ENCODE measurements at places on chromosomes 16 and 17.

DNA sequence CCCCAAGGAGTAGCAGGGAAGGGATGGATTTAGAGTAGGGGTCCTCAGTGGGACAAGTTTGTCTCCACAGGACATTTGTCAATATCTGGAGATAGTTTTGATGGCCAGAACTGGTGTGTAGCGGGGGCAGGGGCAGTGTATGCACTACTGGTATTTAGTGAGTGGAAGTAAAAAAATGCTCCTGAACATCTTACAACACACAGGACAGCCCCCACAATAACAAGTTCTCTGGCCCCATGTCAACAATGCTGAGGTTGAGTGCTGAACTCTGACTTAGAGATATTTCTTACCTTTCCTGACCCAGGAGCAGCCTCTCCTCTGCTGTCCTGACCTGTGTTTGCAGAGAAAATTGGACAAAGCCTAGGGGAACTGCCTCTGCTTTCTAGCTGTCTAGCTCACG lies 365.8 kb downstream of the HAPSTR1 start:
- DNase-seq: no peak

GRCh38 chr16:56734429-56734828 lies 4.5 kb downstream of the NUP93 start:
- no peak for DNase-seq

DNA sequence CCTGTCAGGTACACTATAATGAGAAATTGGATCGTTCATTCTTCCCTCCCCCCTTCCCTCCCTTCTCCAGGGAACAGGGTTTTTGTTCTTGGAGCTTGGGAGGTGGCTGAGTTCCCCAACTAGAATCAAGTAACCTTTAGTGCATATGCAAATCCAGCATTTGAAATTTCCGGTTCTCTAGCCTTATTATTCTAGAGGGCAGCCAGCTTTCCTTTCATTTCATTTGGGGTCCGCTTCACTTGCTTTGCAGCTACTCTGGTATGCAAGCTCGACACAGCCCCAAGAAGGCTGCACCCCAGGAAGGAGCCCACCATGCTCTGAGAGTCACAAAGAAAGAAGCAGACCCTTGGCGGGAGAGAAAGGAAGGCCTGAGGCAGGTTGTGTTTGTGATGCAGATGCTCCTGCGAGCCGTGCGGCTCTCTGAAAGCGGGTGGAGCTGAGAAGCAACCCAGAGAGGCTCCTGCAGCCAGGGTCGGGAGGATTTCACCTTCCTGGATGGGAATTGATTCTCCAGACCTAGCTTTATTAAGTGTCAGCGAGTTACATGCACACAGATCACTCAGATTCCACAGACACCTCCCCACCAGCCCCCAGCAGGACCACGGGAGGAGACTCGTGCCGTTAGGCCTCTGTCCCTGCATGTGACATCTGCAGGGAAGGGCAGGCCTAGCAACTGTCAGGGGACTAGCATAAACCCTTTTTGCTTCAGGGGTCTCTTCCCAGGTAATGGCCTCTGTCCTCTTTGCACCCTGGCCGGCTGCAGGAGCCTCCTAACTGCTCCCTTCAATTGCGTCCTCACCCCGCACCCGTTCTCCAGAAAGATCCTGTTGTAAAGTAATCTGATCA lies 34.5 kb downstream of the PMM2 start:
- no peak for DNase-seq

GRCh38 chr17:60472449-60472848 lies 50.2 kb downstream of the CHCT1 start:
- no peak for DNase-seq

DNA sequence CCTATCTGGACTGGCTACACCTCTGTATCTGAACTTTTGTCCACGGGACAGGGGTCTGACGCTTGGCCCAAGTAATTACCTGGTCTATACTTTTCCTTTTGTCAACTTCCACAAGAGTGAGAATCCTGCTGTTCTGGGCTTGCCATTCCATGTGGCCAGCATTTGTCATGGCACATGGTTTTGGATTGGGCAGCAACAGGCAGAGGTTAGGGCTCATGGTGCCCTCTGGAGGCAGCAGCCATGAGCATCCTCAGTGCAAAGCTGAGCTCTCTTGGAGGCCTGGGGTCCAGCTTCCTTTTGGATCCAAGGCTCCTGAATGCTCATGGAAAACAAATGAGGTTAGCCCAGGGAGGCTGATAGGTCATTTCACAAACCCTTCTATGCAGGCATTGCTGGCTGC lies 7.5 kb upstream of the EDC4 start:
- DNase-seq: no peak

GRCh38 chr17:78105551-78105950 lies 23.0 kb downstream of the TMC6 start:
- no peak for DNase-seq

DNA sequence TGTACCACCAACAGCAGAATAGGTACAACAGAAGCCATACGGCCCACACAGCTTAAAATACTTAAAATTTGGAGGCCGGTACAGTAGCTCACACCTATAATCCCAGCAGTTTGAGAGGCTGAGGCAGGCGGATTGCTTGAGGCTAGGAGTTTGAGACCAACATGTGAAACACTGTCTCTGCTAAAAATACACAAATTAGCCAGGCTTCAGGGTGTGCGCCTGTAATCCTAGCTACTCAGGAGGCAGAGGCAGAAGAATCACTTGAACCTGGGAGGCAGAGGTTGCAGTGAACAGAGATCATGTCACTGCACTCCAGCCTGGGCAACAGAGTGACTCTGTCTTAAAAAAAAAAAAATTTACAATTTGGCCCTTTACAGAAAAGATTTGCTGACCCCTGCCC lies 17.0 kb downstream of the GFOD2 start:
- no peak for DNase-seq

DNA sequence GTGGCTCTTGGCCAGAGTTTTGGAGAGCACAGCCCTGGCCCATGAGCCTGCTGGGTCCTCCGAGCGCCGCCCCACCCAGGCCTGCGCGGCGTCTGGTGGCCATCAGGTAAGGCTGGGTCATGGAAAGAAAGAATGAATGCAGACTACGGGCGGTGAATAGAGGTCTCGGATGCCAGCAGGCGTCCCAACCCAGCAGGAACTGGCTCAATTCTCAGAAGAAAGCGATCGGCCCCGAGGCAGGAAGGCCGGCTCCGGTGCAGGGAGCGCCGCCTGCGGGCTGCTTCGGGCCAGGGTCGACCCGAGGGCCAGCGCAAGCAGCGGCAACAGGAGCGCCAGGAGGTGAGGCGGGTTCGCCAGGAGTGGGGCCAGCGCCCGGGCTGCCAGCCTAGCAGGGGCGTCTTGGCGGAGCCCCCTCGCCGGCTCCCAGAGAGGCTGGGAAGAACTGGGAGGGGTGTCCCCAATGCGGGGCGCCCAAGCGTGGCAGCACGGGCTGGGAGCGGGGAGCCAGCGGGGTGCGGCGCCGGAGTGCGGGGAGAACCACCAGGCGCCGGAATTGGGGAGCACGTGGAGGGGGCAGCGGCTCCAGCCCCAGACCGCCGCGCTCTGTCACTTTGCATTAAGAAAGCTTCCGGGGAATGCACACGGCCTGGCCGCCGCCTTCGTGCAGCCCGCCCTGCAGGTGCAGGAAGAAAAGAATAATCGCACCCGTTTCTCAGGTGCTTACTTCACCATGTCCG lies 7.1 kb upstream of the TMC5 start:
- DNase-seq: no peak

DNA sequence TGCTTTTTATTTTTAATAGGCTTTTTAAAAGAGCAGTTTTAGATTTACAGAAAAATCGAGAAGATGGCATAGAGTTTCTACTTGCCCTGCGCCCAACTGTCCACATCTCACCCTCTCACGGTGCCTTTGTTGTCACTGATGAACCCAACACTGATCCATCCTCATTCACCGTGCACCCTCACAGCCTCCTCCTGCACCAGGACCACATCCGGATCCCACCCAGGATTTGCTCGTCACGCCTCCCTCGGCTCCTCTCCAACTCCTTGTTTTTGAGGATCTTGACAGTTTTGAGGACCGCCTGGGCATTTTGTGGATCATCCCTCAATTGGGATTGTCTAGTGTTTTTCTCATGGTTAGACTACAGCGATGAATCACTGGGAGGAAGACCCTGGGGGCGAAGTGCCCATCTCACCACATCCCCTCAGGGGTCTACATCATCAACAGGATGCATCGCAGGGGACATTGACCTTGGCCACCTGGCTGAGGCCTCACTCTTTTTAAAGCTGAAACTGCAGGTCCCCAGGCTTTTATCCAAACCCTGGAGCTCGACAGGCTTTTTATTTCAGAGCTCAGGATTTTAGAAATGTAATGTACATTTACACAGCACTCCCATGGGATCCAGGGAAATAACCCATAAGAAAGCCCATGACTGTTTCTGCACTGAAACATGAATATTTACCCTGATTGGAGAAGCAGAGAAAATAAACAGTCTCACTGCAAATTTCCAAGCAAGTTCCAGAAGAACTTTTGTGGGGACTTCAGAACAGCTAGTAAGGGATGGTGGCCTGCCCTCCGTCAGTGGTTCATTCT lies 71.8 kb upstream of the ZNF469 start:
- no peak for DNase-seq

- no peak for DNase-seq
These were observed 24.0 kb upstream of the RHBDL3 start for GRCh38 chr17:32241640-32242039.

GRCh38 chr17:43454868-43455267 lies 28.9 kb upstream of the DHX8 start:
- no peak for DNase-seq

DNA sequence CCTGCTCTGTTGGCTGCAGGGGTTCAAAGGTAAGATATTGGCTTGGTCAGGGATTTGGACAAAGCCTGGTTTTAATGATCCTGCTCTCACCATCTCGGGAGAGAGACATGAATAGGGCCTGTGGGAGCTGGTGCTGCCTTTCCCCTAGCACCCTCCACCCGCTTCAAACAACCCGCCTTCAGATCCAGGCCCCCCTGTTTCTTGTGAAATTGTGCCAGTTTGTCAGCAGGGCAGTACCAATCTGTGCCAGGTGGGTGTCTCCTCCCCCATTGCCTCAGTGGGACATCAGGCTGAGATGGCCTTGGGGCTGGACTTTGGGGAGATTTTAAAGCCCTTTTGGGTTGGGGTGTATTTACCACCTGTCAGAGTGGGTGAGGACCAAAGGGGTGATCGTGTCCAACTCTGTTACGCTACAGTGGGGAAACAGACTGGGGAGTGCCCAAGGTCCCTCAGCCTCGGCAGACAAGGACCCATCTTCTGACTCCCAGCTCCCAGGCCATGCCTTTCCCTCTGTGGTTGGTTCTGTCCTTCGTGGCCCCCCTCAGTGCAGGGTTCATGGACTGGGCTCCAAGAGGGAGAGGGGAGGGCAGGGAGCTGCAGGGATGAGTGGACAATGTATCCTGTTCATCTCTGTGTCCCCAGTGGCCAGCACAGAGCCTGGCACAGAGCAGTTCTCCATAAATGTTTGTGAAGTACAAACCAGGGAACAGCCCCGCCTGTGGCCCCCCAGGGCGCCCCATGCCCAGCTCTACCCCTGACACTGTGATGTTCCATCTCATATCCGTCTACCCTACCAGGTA lies 3.3 kb downstream of the ARHGAP23 start:
- no peak for DNase-seq

DNA sequence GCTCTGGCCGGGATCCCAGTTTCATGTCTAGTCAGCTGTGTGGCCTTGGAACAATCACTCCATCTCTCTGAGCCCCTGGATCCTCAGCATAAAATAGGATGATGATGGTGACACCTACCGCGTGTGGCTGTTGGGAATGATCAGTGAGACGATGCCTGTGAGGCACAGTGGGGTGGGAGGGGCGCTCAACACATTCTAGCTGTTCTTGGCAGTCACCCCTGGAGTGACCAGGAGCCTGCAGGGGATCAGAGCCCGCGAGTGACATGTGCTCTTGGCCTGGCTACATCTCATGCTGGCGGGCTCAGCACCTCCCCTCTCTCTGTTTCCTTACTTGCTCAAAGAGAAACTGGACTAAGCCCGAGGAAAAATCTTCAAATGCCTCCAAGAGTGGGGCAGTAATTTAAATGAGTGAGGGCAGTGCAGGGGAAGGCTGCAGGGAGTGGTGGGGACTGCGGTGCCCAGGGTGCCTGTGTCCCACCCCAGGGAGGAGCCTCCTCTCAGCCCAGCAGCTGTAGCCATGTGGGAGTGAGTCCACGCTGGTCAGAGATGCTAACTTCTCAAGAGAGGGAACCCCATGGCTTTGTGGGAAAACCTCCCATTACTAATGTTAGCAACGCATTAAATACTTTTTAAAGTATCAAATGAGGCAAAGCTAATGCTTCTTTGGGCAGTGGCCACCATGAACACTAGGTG lies 23.1 kb upstream of the DOK4 start:
- no peak for DNase-seq

GRCh38 chr17:41012326-41013120 lies 3.6 kb upstream of the KRTAP3-1 start:
- no peak for DNase-seq

DNA sequence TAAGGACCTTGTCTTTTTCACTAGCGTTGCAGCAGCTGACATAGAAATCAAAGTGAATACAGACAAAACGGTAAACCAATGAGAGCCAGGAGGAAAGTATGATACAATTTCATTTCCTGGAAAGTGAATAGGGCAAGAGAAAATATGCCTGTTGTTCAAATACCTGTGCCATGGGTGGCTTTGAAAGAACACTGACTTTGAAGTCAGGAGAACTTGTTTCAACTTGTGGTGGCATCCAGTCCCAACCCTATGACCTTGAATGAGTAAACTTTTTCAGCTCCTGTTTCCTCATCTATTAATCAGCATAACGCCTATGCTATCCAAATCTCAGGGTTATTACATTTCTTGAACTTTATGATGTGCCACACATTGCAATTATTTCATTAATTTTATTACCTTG lies 173.7 kb upstream of the HS3ST3A1 start:
- DNase-seq: no peak

- DNase-seq: no peak
These were observed 35.4 kb downstream of the OR1D5 start for GRCh38 chr17:3027786-3028532.

- no peak for DNase-seq
These were observed 79.8 kb downstream of the JPH3 start for GRCh38 chr16:87681981-87682570.

DNA sequence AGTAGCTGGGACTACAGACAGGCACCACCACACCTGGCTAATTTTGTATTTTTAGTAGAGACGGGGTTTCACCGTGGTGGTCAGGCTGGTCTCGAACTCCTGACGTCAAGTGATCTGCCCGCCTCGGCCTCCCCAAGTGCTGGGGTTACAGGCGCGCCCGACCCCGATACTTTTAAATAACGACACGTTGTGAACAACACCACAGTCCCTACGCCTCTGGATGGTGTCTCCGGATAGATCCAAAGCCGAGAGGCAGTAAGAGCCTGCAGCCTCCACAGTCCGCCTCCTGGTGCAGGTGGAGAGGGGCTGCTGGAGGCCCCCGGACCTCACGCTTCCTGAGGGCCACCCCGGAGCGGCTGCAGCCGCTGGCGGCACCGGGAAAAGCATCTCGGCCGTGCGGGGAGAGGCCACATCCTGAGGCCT lies 741 bp upstream of the TLCD3A start:
- no peak for DNase-seq

- no peak for DNase-seq
These were observed 14.1 kb downstream of the NQO1 start for GRCh38 chr16:69712277-69712676.
